ENCODE measurements at places on chromosomes 5 and 9.

- no peak for DNase-seq
Measured at GRCh38 chr9:20378851-20379250, 243.4 kb downstream of the MLLT3 start.

- no peak for DNase-seq
Measured at GRCh38 chr9:104094534-104095015, 466 bp downstream of the SMC2 start.

DNA sequence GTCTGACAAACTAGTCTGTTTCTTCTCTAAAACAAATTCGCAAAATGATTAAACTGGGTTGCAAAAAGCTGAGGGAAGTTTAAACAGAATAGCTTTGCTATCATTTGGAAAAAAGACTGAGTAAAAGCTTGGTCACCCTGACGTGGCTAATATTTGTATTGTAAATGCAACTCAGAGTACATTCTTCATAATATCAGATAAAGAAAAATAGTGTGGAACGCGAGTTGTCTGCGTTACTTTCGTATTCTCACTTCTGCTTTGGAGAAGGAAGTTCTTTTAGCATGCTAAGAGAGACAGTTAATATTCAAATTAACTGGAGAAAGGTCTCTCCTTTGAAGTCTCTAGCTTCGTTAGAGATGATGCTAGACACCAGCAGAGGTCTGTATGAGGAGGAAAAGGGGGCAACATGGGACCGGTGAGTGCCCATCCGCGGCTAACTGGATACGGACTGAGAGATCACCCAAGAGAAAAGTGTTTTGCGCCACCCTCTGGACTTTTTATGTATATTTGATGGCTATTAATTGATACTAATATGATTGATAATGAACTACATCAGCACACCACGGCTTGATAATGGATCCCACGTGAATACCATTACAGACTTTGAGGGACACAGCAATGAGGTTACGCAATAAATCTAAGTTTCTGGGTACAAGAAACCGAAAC lies 2.9 kb upstream of the CNTRL start:
- no peak for DNase-seq

GRCh38 chr5:79001471-79001870 lies 16.4 kb upstream of the ARSB start:
- no peak for DNase-seq

DNA sequence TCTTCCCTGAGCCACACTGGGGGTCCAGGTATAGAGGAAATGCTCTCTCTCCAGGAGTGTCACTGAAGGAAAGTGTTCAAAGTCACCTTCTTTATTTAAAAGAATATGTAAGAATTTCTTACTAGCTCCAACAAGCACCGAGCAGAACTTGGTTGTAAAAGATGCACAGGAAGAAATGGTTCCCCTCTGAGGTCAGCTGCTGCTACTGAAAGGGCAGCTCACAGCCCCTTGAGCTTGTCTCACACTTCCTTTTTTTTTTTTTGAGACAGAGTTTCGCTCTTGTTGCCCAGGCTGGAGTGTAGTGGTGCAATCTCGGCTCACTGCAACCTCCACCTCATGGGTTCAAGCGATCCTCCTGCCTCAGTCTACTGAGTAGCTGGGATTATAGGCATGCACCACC lies 77.2 kb downstream of the PRRT1B start:
- DNase-seq = no peak

- no peak for DNase-seq
Measured at GRCh38 chr5:104062621-104063377, 500.2 kb upstream of the NUDT12 start.

GRCh38 chr9:20236676-20237075 lies 385.6 kb downstream of the MLLT3 start:
- no peak for DNase-seq

- DNase-seq = no peak
Measured at GRCh38 chr5:169070413-169070812, 230.5 kb downstream of the SLIT3 start.

DNA sequence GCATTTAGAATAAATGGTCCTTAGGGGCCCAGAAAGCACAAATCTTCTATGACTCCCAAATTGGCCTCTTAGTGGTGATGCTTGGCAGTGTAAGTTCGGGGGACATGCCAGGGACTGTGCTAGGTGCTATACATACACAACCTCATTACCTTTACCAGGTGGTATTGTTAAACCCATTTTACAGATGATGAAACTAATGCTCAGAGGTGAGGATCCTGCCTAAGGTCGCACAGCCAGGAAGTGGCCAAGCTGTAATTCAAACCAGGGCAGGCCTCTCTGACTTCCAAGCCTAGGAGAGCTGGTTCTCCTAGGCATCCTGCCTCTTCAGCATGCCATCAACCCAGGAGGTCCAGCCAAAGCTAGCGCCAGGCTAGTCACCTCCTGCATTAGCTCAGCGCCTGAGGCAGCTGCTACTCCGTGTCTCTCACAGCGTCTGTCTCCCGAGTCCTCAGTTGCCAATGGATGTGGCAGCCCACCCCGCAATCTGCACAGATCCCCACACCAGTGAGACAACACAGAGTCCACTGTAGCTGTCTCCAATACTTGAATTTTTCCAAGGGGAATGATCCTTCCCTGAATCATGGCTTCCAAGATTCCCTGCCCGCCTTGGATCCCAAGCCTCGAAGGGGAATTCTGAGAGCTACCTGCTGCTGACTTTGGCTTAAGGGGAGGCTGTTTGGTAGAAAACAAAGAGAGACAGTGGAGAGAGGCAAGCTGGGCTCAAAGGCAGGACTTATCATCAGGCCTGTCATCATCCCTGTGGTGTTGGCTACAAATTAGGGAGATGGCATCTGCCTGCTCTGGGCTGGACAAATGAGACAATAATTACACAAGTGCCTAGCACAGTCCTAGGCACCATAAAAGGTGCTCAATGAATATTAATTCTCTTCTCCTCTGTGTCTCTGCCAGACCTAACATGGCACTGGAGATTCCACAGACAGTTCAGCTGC lies 52.6 kb downstream of the CRB2 start:
- no peak for DNase-seq

DNA sequence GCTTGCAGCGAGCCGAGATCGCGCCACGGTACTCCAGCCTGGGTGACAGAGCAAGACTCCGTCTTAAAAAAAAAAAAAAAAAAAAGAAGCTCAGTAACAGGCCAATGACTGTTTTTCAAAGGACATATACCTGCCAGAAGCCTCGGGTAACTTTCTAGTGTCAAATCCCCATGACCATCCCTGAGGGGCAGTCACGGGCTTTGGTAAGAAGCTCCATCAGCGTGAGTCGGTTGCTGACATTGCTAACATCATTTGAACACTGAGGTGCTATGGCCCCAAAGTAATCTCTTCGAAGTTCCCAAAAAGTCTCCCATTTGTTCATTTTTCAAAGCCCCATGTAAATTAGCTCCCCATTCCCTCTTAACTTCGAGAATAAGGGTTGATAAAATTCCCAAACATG lies 11.6 kb downstream of the NAIP start:
- DNase-seq = no peak

DNA sequence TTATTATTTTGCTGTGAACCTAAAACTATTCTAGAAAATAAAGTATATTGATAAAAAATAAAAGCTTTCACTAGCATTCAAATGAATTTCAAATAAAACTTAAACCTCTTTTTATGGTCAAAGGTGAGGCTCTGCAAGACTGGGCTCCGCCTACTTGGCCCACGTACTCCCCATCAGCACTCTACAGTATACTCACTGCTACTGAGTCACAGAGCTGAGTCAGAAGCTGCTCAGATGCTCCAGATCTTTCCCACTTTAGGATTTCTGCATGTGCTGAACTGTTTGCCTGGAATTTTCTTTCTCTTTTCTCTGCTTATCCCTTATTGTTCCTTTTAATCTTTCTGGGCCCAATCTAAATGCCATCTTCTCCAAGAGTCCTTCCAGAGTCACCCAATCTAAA lies 331.9 kb upstream of the CCNG1 start:
- DNase-seq = no peak

GRCh38 chr5:173028811-173029327 lies 27.3 kb upstream of the CREBRF start:
- DNase-seq = no peak

GRCh38 chr9:3868012-3868411 lies 342.2 kb upstream of the RFX3 start:
- DNase-seq = no peak

- no peak for DNase-seq
Measured at GRCh38 chr5:73901043-73901442, 275.0 kb downstream of the ARHGEF28 start.

GRCh38 chr9:133769511-133770075 lies 31.4 kb upstream of the SARDH start:
- DNase-seq = no peak

GRCh38 chr5:961711-962240 lies 46.8 kb upstream of the NKD2 start:
- DNase-seq = no peak

DNA sequence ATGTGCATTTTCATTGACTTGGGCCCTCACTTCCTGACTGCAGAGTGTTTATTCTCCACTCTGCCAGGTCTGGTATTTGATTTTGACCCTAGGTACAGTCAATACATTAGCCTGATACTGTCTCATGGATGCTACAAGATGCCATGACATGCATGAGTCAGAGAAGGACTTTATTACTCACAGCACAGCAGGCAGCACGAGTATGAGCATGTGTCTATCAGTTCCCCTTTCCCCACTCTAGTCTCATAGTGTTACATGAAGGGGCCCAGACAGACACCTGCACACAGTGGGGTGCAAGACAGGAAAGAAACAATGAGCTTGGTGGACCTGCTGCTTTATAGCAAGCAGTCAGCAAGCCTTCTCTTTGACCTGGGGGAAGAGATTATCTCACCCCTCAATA lies 19.6 kb downstream of the ITGA2 start:
- no peak for DNase-seq

DNA sequence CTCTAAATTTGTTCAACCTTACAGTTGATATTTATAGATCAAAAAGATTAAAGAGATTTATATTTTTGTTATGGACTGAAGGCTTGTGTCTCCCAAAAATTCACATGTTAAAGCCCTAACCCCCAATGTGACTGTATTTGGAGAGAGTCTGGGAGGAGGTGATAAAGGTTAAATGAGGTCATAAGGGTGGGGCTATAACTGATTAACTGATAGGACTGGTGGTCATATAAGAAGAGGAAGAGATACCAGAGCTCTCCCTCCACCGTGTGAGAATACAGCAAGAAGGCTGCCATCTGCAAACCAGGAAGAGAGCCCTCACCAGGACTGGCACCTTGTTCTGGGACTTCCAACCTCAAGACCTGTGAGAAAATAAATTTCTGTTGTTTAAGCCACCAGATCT lies 264.3 kb downstream of the ENC1 start:
- DNase-seq = no peak

- no peak for DNase-seq
Measured at GRCh38 chr9:120214332-120214731, 365.6 kb downstream of the CDK5RAP2 start.

GRCh38 chr5:170551076-170551475 lies 47.3 kb downstream of the KCNIP1 start:
- DNase-seq = no peak

DNA sequence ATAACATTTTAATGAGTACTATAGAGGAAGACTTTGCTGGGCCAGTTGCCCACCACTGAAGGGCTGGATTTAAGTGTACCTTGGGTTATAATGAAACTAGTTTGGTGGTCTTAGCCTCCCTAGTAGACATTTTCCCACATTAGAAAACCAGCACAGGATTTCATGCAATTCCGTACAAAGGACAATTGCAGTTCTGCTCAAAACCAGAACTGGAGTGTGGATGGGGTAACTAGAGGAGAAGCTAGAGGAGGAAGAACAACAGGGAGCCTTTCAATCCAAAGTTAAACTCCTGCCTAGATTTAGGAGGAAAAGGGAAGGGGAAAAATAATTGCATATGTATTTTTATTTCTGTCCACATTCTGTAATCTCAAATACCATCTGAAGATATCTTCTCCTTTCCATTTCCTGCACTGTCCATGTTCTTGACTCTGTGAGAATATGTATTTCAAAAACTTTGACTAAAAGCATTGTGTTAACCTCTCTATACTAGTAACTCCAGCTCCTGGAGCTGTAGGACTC lies 97.5 kb upstream of the SSBP2 start:
- no peak for DNase-seq

DNA sequence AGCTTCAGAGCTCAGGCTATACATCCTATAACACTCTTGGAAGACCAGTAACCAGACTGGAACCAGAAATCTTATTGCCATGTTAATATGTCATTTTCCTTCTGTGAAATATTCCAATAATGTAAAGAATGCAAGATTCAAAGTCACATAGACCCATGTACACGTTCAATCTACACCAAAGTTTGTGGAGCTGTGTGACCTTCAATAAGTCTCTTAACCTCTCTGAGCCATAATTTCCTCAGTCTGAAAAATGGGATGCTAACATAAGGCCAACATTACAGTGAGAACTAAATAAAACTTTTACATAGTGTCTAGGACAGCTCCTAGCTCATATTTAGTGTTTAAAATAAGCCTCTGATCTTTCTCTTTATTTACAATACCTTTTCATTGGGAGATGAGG lies 70.4 kb downstream of the ARRDC3 start:
- DNase-seq = no peak

DNA sequence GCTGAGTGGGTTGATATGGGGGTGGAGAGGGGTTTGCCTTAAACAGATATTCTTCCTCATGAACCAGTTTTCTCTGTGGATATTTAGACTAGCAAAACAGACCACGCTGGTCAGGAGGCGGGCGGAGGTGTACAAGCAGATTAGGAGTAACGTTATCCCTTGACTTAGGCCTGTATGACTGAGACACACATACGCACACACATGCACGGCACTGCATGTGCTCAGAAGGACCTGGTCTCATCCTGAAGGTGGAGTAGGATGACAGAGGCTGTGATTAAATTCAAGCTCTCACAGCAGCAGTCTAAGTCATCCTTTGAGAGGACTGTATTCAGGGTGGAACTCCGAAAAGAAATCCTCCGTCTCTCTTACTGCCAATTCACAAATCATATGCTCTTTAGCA lies 209.7 kb downstream of the DIRAS2 start:
- no peak for DNase-seq

- DNase-seq = no peak
Measured at GRCh38 chr9:22373636-22374035, 73.0 kb upstream of the DMRTA1 start.

DNA sequence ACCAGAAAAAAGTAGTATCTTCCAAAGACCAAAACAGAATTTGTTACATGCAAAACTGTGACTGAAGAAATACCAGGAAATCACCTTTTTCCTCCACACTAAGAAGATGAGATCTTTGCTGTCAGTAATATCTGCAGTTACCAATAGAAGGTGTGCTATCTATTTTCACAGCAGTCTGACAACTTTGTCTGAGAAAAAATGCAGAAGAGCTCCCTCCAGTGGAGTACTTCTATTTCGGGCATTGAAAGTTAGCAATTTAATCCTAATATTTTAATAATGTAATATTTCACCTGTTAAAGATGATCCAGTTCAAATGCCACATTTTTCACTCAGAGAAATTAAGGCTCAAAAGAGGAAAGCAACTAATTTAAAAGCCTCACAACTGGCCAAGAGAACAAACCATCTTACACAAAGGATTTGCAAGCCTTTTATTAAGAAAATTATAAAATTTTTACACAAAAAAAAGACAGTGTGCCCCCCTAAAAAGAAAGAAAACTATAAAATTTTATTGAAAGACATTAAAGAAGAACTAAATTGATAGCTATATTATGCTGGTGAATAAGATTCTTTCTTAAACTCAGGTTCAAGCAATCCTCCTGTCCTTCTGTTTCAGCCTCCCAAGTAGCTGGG lies 50.6 kb downstream of the DEPDC1B start:
- no peak for DNase-seq

GRCh38 chr9:28999806-29000205 lies 1426.5 kb upstream of the C9orf72 start:
- no peak for DNase-seq

GRCh38 chr5:131795228-131795627 lies 1.6 kb downstream of the FNIP1 start:
- DNase-seq = no peak

Measured in activated CD4-positive, CD25-positive, alpha-beta regulatory T cell (primary cell).